ENCODE measurements at places on chromosomes 3 and 15.

GRCh38 chr3:120428924-120429323 lies 21.9 kb downstream of the FSTL1 start:
- DNase-seq = no peak

- DNase-seq = peak; percentile 37
These were observed 119.1 kb downstream of the OPA1 start for GRCh38 chr3:193711964-193712598.

DNA sequence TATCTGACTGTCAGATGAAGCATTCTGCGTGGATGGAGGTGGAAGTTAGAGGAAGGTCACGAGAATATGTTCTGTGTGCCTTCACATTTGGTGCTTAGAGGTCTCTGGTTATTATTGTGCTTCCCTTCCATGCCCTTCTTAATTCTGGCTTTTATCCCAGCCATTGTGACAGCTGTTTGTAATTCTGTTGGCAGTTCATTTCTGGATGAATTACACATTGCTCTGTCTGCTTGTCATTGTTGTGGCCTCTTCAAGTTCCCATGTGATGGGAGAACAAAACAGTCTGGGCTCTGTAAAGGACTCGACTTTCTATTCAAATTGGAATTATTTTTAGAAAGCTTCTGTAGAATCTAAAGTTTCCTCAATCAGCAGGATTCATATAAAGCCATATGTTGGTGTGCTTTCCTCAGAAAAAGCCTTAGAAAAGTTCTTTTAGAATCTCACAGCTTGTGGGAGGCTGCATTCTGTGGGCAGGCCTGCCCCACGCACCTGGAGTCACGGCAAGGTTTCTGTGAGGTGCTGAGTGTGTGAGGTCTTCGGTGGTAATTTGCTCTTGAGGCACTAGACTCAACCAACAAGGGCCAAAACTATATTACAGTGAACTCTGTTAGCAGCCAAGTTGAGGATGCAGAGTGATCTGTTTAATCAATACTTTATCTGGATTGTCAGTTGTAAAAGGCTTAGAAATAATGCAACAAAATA lies 397.4 kb upstream of the AZI2 start:
- no peak for DNase-seq

- DNase-seq = no peak
These were observed 20.5 kb downstream of the GJD2 start for GRCh38 chr15:34734303-34734702.

DNA sequence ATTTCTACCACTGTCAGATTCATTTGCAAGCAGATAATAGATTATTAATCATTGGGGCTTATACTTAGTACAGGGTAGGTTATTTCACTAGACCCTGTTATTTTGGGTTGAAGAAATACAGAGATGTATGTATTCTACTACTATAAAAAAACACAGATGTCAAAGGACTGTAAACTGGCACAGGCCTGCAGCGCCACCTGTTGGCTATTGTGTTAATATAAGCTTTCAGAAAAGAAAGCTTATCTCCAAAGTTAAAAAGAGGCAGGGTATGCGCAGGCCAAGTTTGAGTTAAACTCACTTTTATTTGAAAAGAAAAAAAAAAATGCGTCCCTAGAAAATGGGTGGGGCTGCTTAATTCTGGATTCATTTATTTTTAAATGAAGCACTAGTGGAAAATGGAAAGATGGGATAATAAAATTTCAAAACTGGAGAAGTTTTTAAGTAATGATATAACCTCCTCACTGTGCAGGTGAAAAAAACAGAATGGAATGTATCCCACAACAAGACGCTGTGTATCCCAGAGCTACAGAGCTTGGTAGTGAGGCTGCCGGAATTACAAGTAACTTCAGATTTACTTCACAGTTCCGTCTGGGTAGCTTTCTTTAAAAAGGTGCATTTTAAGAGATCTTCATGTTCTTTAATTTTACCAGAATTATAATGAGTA lies 407.2 kb upstream of the TGFBR2 start:
- DNase-seq = peak; percentile 48

DNA sequence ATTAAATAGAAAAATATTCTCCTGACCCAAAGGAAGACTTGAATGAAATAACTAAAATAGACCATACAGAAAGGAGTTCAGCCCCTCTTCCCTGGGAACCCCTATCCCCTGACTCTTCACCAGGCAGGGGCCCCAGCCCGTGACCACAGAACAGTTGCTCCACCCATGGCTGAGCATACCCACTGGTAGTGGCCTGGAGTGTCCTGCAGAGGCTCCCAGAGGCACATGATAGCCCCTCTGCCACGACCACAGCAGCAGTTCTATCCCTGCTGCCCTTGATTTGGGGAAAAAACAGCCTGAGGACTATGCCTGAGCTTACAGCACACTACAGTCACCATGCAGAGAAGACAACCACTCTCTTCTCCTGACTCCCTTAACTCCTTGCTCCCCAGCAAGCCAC lies 31.8 kb downstream of the TTC14 start:
- DNase-seq = no peak
